ENCODE measurements at places on chromosomes 16 and 17.

DNA sequence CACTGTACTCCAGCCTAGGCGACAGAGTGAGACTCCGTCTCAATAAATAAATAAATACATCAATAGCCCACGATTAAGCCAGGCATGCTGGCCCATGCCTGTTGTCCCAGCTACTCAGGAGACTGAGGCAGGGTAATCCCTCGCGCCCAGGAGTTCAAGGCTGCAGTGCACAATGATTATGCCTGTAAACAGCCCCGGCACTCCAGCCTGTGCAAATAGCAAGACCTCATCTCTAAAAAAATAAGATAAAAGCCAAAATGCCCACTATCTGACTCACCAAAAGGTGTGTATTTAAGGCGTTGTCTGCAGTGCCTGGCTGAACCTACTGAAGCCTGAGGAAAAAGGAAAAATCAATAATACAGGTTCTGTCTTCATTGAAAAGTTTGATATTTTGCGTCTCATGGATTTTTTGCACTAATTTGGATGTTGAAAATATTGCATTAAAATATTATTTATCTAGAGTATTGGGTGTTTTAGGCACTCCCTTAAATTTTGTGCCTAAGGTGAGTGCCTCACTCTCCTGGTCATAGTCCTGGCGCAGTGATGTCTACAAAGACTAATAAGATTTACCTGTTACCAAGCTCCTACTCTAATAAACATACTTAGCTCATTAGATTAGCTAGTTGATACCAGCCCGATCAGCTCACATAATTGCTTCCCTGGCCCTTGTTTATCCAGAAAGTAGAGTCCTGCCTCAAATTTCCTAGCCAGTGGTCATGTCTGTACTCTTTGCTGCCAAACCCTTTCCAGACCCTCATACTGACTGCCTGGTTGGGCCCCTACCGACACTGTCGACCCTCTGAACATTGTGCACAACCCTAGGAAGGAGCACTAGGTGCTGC lies 24.7 kb upstream of the TOB1 start:
- DNase-seq: no peak

DNA sequence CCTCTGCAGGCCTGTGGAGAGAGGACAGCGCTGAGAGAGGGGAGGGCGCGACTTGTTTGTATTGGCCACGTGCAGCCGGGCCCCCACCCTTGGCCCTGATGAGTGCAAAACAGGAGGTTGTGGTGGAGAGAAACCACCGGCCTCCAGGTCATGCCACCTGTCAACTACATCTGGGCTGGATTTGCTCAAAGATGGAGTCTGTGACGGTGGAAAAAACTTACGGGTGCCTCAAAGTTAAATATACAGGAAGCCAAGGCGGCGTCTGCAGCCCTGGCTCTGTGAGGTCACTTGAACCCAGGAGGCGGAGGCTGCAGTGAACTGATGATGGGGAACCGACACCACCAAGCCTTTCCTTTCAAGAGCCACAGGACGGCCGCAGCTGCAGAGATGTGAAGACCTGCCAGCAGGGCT lies 15.7 kb downstream of the C16orf74 start:
- DNase-seq: no peak

GRCh38 chr16:76114681-76115080 lies 162.5 kb upstream of the CNTNAP4 start:
- DNase-seq: no peak

- no peak for DNase-seq
Observed at GRCh38 chr16:8850279-8850885, 18.4 kb downstream of the CARHSP1 start.

- DNase-seq: no peak
Observed at GRCh38 chr16:17853958-17854357, 383.2 kb upstream of the XYLT1 start.

DNA sequence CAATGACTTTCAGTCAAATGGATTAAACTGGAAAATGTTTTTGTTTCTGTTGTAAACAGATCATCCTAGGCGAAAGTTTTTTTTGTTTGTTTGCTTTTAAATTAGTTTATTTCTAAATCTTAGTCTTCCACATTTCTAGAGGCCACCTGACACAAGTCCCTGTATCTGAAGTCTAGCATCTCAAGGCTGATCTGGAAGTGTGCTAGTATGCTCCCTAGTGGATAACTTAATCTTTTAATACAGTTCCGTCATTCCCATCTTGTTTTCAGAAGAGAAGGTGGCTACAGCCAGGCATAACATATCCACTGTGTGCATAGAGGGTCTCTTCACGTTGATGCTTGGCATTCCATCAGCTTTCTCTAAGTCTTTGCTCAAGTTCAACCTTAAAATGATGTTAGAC lies 7.6 kb downstream of the IFT20 start:
- DNase-seq: no peak

DNA sequence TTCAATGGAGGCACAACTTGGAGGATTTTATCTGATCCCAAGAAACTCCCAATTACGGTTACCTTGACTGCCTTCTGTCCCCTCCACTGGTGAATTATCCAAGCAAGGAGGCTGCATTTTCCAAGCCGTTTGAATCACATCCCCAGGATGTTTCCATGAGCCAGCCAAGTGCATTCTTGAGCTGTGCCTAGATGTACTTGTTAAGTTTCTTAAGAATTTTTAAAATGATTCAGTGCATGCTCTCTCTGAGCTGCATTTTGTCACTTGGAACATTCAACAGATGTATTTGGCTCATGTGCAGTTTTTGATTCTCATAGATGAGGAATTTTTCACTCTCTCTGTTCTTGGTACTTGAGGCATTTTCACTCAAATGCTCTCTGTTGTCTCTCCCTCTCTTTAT lies 202.6 kb upstream of the MYOCD start:
- DNase-seq: no peak

GRCh38 chr17:10807704-10808128 lies 3.8 kb upstream of the TMEM238L start:
- DNase-seq: no peak

- no peak for DNase-seq
Observed at GRCh38 chr16:23357761-23358290, 55.7 kb downstream of the SCNN1B start.

GRCh38 chr16:67767953-67768352 lies 38.4 kb downstream of the RANBP10 start:
- no peak for DNase-seq

GRCh38 chr17:37726248-37726647 lies 18.6 kb downstream of the HNF1B start:
- DNase-seq: no peak

- DNase-seq: no peak
Observed at GRCh38 chr16:600781-601180, 10.9 kb downstream of the RAB40C start.

DNA sequence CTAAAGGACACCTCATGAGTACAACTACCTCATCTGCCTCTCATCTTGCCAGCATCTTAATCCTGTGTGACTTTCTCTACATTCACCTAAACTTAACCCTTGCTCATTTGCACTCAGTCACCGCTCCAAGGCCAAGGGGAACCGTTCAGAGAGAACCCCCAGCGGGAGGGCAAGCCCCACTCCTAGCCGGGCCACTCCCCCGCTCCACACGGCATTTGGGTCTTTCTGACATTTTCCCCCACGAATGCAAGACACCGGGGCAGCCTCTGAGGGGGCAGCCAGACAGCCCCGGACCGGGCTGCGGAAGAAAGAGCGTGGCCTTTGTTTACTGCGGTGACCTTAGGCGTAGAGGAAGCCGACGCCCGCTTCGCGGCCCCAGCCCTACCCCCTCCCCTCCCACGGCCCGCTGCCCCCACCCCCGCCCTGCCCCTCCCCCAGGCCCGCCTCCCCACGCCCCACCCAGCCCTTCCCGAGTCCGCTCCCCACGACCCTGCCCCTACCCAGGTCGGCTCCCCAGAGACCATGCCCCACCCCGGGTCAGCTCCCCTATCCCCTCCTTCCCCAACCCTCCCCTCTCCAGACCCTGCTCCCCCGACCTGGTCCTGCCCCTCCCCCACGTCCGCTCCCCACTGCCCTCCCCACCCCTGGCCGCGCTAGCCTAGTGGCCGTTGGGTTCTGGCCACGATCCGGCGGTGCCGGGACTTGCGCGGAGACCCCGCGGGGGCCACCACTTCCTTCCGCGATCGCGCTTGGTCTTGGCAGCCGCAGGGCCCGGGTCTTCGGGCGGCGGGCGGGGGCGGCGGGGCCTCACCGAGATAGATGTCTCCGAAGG lies 789 bp downstream of the CSNK1D start:
- peak; percentile 67 for DNase-seq

DNA sequence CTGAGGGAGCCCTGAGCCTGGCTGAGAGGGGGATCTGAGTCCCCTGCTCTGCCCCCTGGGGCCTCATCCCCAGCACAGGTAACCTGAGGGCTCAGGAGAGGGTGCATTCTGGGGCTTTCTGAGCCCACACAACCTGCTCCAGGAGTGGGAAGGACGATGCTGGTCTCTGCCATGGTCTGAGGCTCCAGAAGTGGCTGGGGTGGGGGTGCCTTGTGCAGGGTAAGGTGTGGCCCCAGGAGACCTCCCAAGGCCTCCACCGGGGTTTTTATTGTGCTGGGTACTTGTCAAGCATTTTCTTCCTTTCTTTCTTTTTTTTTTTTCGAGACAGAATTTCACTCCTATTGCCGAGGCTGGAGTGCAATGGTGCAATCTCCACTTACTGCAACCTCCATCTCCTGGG lies 300 bp downstream of the CTRB1 start:
- DNase-seq: no peak

GRCh38 chr16:59478838-59479237 lies 744.7 kb upstream of the GOT2 start:
- DNase-seq: no peak

DNA sequence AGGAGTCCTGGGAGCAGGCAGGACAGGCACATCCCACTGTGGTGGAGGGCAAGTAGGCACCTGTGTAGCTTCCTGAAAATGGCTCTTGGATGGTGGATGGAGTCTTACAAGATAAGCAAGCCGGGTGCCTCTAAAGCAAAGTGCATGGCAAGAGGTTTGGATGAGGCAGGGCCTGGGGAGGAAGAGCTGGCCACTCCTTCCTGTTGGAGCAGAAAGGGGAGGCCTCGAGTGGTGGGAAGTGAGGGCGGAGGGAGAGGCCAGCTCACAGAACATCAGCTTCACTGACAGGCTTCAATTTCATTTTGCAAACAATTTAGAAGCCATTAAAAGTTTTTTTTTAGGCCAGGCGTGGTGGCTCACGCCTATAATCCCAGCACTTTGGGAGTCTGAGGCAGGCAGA lies 31.0 kb downstream of the CD300A start:
- no peak for DNase-seq

- no peak for DNase-seq
Observed at GRCh38 chr16:85049706-85050305, 22.2 kb downstream of the KIAA0513 start.

- no peak for DNase-seq
Observed at GRCh38 chr17:34248511-34249024, 6.5 kb upstream of the CCL2 start.

- no peak for DNase-seq
Observed at GRCh38 chr16:55559933-55560516, 6.5 kb upstream of the CAPNS2 start.

DNA sequence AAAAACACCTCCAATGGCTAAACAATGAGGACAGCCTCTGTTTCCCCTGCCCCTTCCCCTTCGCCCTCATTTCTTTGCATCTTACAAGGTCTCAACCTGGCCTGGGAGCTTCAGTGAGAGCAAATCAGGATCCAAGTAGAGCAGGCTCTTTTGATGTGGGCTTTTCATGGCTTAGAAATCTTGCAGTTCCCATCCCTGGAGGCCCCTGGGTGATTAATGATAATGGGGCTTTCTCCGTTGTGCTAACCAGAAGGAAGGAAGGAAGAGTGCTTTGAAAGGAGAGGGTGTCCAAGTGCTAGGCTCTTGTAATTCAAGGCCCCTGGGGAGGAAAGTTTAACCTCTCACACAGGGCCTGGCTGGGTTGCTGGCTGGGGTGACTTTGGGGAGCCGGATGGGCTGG lies 18.5 kb upstream of the IRX3 start:
- peak; percentile 23 for DNase-seq

- DNase-seq: no peak
Observed at GRCh38 chr17:62897706-62898105, 68.3 kb upstream of the TANC2 start.

- DNase-seq: no peak
Observed at GRCh38 chr17:69336996-69337395, 10.1 kb upstream of the ABCA5 start.

- no peak for DNase-seq
Observed at GRCh38 chr17:37133136-37133535, 184.4 kb downstream of the AATF start.

- no peak for DNase-seq
Observed at GRCh38 chr16:86067516-86067915, 168.6 kb downstream of the IRF8 start.

DNA sequence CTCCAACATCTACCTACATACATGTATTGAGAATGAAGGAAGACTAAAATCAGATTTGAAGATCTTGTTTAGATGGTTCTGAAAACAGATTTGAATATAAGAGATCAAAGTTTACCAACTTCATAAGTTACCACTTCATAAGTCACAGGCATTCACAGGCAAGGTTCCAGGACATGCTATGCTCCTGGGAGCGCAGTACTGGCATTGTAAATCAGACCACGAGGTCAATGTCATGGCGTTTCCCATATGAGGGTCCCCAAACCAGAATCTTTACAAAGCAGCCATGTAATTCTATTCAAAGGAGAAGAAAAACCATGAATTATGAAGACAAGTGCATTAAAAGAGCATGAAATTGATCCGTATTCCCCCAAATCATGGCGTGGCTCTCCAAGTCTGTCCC lies 3.0 kb downstream of the CDH11 start:
- DNase-seq: peak; percentile 33

DNA sequence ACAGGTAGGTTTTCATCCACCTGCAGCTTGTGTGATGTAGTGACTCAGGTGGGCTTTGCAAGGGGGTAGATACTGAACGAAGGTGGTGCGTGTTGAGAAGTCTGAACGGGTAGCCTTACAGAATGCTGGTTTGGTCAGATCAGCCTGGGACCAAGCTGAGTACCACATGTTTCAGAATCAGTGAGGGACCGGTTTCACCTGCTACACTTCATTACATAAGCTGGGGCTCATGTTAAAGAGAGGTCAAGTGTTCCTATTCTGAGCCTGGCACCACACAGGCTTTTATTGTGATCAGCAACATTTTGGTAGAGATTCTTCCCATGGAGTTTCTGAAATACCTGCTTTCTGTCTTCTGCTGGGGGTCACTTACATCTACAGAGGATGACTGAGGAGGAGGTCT lies 207.4 kb upstream of the EEF2KMT start:
- no peak for DNase-seq

- no peak for DNase-seq
Observed at GRCh38 chr16:81649561-81650184, 129.4 kb upstream of the PLCG2 start.

DNA sequence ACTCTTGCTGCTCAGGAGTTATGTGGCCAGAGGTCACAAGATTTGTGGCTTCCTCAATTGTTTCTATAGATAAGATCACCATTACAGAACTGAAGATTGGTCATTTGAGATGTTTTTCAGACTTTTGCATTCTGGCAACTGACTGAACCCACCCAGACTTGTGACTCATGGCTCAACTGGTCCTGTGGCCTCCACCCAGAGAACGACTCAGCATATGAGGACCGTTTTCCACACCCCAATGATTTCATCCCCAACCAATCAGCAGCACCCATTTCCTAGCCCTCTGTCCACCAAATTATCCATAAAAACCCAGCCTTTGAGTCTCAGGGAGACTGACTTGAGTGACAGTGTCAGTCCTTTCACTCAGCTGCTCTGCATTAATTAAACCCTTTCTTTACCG lies 143.2 kb upstream of the ASIC2 start:
- DNase-seq: no peak
